ENCODE measurements at places on chromosomes 7 and 10.

- DNase-seq = no peak
Observed at GRCh38 chr10:10460451-10460850, 557.2 kb upstream of the CELF2 start.

DNA sequence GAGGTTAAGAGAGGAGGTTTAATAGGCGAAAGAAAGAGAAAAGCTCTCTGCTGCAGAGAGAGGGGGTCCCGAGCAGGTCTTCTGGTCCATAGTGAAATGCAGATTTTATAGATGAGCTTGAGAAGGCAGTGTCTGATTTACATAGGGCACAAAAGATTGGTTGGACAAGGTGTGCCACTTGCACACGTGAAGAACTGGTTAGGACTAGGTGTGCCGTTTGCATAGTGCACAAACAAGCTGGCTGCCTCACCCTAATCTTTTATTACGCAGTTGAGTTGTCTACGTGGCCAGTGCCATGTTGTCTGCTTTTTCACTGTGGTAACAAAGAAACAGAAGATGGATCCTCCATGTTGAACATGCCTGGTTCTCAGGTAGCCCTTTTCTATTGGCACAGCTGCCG lies 82.6 kb downstream of the AMPH start:
- DNase-seq = no peak

- no peak for DNase-seq
Observed at GRCh38 chr10:114893251-114893650, 44.7 kb upstream of the TRUB1 start.

- DNase-seq = no peak
Observed at GRCh38 chr7:70556761-70557160, 575.2 kb upstream of the GALNT17 start.

DNA sequence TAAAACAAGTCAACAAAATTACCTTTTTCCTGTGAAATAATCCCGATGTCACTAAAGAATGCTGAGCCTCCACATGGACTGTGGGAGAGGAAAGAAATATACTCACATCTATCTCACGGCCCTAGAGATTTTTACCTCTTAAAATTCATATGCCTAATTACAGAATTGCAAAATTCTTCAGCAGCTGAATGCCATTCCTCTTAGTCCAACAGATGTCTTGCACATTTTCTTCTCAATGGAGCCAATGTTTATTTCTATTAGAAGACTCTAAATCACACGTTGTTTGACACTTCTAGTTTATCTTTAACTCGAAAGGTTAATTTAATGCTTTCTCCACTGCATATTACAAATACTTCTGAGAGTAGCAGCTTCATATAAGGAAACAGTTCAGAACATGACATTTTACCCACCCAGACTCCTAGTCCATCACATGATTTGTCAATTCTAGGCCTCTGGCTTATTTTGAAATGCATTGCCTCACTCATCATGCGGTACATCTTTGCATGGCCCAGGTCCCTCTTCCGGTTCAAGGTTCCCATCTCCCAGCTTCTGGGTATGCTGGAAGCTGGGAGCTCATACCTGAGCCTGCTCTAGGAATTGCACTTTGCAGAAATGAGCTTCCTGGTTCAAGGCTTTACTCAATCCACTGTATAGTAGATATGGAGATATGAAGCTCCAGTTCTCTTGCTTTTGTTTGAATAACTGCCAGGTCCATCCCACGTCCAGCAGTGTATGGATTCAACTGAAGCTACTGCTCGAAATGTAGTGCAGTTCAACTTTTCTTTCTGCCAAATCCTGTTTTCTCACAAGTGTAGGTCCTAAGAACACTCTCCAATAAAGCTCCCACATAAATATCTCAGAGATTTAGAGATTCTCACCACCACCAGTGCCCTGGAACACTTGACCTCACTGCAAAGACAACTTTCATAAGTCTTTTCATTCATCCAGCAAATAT lies 306.2 kb downstream of the GPR37 start:
- no peak for DNase-seq

DNA sequence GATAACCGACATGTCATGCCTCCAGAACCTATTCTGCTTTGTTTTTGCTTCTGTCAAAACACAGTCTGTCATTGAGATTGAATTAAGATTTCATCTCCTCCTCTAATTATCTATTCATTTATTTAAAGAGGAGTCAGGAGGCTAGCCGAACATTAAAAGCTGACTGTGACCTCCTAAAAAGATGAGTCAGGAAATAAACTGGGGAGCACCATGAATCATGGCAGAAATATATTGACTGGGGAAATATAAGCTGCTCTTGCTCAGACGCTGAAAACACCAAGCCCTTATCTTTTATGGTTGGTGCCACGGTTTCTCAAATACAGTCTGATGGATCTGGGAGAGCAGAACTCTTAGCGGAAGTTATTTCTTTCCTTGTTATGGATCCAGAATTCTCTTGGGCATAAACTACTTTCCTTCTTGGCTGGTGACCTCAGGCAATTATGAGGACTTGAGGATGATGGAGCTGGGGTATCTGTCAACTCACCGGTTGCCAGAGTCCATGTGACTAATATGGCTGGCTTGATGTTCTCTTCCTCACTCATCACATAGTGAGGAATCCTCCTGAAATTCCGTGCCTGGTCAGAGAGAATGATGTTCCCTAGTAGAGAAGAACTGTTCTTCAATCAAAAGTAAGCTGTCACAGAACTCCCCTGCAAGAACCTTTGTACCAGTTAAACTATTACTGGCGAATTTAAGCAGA lies 307.6 kb upstream of the PHYHIPL start:
- DNase-seq = no peak

DNA sequence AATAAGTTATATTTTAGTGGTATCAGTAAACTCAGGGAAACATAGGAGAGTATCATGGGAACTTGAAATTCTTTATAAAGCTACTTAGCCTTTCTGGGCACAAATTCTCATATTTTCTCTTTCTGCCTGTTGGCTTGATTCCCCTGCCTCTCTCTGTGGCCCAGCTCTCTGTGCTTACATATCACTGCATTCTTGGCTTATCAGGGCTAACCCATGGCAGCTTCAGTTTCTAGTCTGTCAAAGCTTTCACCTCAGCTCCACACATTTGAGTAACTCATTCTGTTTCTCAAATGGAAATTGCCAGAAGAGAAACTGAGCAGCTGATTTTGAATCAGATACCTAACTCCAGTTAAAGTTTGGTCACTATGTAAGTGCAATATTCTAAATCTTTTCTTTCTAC lies 713.1 kb downstream of the DNAJB9 start:
- DNase-seq = no peak

- no peak for DNase-seq
Observed at GRCh38 chr10:23001901-23002516, 74.2 kb downstream of the ARMC3 start.

DNA sequence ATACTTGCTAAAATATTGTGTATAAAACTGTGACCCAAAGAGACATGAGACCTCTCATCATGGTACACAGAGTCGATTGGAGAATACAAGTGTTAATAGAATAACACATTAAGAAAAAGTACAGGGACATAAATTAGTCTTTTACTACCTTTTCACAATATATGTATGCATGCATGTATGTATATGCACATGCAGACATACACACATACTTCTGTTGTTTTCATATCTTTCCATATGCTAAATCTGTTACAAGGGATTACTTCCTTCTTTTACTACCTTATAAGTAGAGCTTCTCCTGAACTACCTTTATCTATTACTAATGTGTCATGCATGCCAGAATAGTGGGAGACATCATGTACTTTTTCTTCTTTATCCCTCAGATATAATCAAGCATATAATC lies 131.6 kb downstream of the GPR158 start:
- no peak for DNase-seq

GRCh38 chr7:16067711-16068110 lies 353.6 kb downstream of the CRPPA start:
- DNase-seq = no peak

- DNase-seq = no peak
Observed at GRCh38 chr7:107262857-107263256, 94.1 kb downstream of the HBP1 start.

- DNase-seq = no peak
Observed at GRCh38 chr10:25839683-25840082, 94.3 kb upstream of the MYO3A start.

GRCh38 chr10:60212195-60212594 lies 177.5 kb downstream of the ANK3 start:
- no peak for DNase-seq

GRCh38 chr10:74092372-74092771 lies 58.3 kb downstream of the AP3M1 start:
- no peak for DNase-seq

Measured in naive B cell (primary cell).